ENCODE measurements at places on chromosomes 5 and 9. TPM values are rescaled to one million over a fixed set of nuclear protein-coding genes. Genes with fewer than 3 reads are reported as not detected.

Gene PDE6A
- not detected for total RNA-seq

Gene MEGF10
- total RNA-seq: not detected

GRCh38 chr5:55484531-55484930, 50.2 kb downstream of the PLPP1 start:
- no peak overlapping the region for H3K4me3 ChIP-seq
- H3K27ac ChIP-seq: no peak overlapping the region
- no peaks in the 10 kb centered on the region for H3K4me1 ChIP-seq
- peaks cover 4% of the 10 kb centered on the region for H3K36me3 ChIP-seq
- no peak for DNase-seq

GRCh38 chr5:149543361-149544027, 7.7 kb downstream of the CSNK1A1 start:
- no peak overlapping the region for H3K4me3 ChIP-seq
- peaks cover 78% of the 10 kb centered on the region for H3K4me1 ChIP-seq
- H3K27me3 ChIP-seq: no peaks in the 10 kb centered on the region
- H3K36me3 ChIP-seq: peaks cover 51% of the 10 kb centered on the region
- DNase-seq: no peak

Data from Peyer's patch (tissue), 4 donors.